ENCODE measurements at places on chromosomes 1 and 21.
A peak's percentile ranks its signal among the peaks of the same experiment; 100 is the strongest.

DNA sequence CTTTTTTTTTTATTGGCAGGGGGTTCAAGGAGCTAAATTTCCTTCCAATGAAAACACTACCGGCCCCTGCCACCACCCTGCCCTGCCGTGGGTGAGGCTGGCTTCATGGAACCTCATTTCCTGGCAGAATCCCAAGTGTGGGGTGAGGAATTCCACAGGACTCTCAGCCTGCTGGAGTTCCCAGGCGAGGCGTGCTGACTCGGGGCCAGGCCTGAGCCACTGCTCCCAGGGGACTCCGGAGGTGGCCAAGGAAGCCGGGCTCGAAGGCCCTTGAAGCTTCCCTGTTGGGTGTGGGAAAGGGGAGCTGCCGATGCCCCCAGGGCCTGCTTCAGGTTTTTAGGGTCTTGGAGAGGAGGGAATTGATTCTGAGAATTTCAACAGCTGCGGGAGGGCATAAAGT is 95.3 kb upstream of the ACTRT2 start:
- DNase-seq = no peak

GRCh38 chr21:36859744-36860501 is 106.5 kb downstream of the HLCS start:
- peak; percentile 68 for DNase-seq

DNA sequence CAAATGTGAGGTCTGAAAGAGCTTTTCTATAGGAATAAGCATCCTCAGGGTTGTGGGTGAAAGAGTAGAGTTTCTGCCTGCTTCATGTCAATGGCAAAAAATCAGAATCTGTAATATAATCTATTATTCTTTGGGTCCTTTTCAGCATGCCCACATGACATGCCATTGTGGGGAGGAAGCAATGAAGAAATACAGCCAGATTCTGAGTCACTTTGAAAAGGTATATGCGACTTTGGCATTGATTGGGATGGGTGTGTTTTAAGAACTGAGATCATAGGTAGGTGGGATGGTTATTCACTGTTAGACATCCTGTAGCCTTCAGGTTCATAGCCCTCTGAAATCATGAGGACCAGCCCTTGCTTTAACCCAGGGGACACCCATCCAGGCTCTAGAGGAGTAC is 1.8 kb downstream of the IL20 start:
- DNase-seq = no peak

- peak; percentile 93 for DNase-seq
These were observed 14.0 kb upstream of the PODN start for GRCh38 chr1:53047737-53048736.

- DNase-seq = no peak
These were observed 498.9 kb downstream of the TTLL7 start for GRCh38 chr1:83499998-83500397.

DNA sequence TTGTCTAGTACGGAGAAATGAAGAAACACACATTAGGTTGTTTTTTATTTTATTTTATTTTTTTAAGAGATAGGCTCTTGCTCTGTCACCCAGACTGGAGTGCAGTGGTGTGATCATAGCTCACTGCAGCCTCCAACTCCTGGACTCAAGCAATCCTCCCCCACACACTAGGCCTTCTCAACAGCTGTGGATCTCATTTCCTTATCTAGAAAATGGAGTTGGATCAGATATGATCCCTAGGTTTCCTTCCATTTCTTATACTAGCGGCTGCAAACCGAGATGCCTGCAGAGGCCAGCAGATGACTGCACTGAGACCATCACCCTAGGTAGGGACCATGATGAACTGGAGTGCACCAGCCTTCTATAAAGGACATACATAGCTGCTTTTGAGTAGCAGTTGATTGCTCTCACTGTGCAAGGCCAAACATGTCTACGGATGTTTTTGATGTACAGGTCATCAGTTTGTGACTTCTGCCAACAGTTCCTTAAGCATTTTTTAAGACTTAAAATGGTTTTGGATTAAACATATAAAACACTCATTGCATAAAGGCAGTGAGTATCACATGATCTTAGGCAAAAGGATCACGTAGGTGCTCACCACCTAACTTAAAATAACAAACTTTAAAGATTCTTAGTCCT is 11.4 kb upstream of the KLHL12 start:
- DNase-seq = no peak

GRCh38 chr1:87330885-87331364 is 2.2 kb downstream of the LMO4 start:
- DNase-seq = peak; percentile 70

DNA sequence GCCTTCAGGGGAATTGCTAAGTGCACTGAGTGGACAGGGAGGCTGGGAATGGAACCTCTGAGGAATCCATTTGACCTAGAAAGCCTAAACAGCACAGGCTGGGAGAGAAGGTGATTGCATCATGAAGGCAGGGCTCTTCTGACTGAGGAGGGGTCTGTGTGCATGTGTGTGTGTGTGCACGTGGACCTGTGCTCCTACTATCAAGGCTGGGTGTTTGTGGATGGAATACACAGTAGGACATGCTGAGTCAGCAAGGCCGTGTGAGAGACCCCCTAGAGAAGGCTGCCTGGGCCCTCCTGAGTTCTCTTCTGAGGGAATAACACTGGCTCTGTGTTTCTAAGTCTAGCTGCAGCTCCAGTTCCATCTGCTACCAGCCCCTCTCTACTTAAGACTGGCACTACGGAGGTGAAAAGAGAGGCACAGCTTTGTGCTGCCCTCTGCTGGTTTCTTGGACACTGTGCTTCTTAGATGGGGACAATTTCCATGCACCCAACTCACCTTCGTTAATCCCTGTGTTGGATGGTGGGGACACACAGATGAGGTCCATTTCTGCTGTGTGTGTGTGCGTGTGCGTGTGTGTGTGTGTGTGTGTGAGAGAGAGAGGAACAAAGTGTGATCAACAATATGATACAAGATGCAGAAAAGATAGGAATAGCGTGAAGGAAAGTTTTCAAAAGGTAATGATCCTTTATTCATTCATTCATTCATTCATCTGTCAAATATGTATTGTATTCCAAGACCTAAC is 6.2 kb upstream of the EFCAB14 start:
- peak; percentile 83 for DNase-seq

GRCh38 chr1:13792419-13792818 is 92.4 kb downstream of the PRDM2 start:
- DNase-seq = peak; percentile 22

DNA sequence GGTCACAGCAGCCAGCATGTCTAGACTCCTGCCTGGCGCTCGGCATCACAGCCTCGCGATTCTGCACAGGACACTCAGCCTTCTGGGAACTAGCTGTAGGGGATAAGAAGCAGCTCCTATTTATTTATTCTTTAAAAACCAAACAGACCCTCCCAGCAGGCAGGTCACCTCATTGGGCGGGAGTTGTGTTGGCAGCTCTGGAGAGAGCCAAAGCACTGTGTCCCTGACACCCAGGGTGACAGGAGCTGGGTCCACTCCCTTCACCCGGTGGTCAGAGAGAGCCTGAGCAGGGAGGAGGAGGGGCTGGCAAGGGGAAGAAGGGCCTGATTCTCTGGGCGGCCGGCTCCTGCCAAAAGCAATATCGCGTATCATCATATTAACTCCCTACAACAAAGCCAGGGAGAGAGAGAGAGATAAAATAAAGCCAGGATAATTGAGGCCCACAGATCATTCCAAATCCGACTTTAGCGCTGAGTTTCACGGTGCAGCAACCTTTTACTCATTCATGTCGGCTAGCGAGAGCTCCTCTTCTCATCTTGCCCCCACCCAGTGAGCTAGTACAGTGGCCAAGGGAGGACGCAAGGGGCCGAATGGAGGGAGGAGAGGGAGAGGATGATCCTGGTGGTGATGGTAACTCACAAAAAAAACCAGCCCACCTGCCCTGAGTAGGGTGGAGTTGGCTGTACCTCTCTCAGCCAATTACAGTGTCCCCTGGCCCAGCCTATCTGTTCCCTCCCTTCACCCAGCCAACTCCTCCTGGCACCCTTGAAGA is 79.8 kb upstream of the IFFO2 start:
- DNase-seq = no peak

GRCh38 chr1:222642468-222642867 is 24.6 kb downstream of the MIA3 start:
- DNase-seq = no peak

GRCh38 chr1:209190591-209191261 is 392.8 kb upstream of the CAMK1G start:
- DNase-seq = peak; percentile 46

GRCh38 chr1:234745844-234746797 is 136.1 kb upstream of the IRF2BP2 start:
- peak; percentile 97 for DNase-seq

- DNase-seq = no peak
These were observed 199.9 kb downstream of the LYPLAL1 start for GRCh38 chr1:219373616-219373935.

DNA sequence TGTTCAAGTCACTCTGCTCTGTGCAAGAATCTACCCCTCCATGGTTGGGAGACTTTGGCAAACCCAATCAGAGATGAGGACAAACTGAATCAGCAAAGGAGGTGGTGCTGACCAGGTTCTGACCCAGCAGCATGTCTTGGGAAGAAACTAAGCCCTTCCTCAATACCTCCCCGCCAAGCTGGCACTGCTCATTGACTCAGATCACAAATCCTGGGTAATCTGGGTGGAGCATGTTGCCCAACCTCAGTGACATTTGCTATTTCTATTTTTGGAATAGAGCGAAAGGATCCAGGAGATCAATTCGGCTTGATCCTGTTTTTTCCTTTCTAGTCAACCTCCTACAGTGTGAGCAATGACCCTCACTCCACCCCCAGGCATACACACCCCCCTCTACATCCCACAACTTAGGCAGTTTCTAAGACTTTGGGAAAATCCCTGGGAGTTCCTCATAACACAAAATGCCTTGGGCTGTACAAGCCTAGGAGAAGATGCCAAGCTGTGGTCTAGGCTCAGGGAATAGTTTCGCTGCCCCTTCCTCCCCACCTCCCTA is 166.8 kb upstream of the KCNJ6 start:
- peak; percentile 40 for DNase-seq

- no peak for DNase-seq
These were observed 18.6 kb upstream of the RGS8 start for GRCh38 chr1:182702826-182703524.

All from renal cortical epithelial cell (primary cell).